ENCODE measurements at places on chromosomes 2 and 18.
A peak's percentile ranks its signal among the peaks of the same experiment; 100 is the strongest.

DNA sequence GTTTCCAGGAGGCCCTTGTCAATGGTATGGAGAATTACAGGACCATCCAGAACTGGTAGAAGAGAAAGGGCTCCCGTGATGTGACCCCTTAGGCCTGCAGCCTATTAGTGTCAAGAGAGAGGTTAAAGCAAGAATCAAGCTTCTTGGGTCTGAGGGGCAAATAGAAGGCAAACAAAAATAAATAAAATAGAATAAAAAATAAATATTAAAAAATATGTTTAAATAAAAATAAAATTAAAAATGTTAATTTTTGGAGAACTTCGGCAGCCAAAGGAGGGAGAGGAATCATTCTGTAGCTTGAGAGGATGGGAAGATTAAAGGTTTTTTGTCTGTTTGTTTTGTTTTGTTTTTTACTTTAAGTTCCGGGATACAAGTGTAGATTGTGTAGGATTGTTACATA, 15.2 kb upstream of the TMEM178A start:
- no peak for DNase-seq

GRCh38 chr2:224729435-224729834, 13.3 kb upstream of the CCDC195 start:
- no peak for DNase-seq

DNA sequence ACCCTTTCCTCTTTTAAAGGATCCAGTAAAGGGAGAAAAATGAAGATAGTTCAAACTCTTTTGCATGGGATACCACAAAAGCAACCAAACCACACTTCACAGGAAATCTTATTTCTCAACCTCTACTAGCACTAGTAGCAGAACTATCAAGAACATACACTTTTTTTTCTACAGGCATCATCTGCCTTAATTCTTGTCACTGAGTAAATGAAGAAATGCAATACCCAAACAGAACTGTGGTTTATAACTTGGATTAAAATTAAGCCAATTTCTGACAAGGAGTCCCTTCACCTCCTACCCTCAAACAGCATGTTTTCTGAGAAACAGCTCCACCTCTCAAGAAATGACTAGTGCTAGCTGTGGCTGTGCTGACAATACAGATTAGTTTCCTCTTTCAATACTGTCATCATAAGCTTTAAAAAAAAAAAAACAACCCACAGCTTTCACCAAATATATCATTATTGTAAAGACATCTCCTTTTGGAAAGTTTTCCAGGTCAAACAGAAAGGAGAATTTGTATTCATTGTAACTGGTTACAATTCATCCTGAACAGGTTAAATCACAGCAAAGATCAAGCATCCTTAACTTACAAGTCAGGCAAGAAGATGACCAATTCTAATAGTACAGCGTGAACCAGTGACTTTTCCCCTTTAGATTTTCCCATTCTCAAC, 44.4 kb downstream of the PTPN2 start:
- DNase-seq: no peak

GRCh38 chr18:35097195-35097594, 56.0 kb downstream of the MAPRE2 start:
- DNase-seq: no peak

- DNase-seq: no peak
These were observed 623.9 kb downstream of the CNTNAP5 start for GRCh38 chr2:124649001-124649400.

- DNase-seq: no peak
These were observed 293.5 kb downstream of the SETBP1 start for GRCh38 chr18:44974174-44974573.

- peak; percentile 60 for DNase-seq
These were observed 26.5 kb upstream of the MCFD2 start for GRCh38 chr2:46942143-46942526.

- no peak for DNase-seq
These were observed 179.4 kb downstream of the DOK6 start for GRCh38 chr18:69580107-69580506.

DNA sequence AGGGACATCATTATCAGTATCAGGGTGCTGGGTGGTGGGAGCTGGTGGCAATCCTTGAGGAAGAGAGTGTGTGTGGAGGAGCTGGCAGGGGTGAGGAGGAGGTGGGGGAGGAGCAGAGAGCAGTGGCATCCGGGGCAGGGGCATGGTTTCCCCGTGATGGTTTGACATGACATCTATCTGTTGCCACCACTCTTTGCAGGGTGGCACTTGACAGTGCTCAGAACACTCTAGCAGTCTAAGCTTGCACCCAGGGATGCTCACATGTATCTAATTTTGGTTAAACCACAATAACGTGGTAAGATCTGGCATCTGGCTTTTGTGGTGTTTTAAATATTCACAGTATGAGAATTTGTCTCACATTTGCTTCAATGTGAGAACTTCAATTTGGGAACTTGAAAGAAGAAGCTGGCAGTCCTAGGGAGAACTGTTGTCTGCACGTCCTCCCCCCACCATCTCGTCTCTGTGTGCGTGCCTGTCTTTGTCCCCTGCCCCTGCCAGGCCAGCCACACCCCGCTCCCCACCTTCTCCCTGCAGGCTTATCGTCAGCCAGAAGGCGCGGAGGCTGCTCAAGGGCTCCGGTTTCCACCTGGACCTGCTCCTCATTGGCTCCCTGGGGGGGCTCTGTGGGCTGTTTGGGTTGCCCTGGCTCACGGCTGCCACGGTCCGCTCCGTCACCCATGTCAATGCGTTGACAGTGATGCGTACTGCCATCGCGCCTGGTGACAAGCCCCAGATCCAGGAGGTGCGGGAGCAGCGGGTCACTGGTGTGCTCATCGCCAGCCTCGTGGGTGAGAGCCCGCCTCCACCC, 11.7 kb downstream of the SLC4A3 start:
- DNase-seq: no peak

DNA sequence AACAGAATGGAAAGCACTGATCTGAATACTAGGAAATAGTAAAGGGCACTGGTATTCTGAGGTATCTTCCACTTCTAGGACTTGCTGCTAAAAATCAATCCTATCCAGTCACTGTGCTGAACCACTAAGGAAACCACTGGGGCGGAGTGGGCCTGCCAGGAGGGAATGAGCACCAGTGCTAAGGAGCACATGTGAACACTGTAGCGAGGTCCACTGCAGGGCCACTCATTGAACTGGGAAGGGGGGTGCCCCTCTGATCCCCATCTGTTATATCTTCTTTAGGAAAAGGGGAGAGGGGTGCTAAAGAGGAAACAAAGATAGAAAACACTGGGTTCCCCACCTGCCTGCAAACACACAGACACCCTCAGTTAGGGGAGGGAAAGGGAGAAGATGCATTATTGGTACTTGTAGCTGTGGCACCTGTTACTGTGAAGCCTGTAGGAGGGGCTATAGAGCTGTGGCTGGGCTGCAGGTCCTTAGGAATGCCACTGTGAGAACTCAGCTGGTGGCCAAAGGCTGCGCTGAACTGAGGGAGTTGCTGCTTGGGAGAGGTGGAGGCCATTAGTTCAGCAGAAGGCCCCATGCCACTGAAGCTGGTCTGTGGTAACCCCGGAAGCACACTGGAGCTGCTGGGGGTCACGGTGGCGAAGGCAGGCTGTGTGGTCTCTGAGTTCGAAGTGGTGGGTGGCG, 81.8 kb downstream of the INO80D start:
- DNase-seq: no peak

DNA sequence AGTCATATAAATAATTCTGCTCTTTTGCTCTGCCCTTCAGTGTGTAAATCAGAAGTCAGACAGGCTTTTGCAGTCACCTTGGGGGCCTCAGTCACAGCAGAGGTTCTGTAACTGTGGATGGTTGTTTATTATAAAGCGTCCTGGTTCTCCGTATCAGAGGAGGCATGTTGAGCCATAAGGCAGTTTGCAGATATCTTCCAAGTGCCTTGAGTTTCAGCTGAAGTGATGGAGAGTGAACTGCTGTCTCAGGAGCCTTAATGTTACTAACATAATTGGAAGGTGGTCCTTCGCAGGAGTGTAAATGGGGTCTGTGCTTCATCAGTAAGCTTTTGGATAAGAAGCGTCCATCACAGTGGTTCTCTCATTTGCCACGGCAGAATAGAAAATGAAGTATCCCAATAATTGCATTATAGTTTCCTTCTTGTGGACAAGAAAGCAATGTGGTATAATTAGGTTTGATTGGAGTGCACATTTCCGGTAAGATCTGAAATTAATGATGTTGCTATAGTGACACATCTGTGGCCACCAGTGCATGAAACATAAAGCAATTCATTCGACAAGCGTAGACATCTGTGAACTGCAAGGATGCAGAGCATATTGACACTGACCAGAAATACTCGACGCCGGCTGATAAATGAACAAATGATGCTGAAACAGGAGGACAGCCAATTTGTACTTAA, 112.5 kb upstream of the NFATC1 start:
- no peak for DNase-seq

DNA sequence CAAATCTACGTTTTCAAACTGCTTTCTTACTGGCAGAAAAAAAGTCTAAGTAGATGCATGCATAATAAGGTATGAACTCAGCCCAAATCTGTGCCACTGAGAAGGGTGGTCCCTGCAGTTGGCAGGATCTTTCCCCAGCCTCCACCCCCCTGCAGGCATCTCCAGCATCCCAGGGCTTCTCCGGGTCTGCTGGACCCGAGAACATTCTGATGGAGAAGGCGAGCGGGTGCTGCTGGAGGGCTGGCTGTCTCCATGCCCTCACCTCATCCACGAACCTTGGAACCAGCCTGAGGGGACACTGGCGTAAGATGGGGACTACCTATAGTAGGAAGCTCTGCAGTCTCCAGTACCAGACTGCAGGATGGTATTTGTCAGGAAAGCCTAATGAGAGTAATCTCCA, 198.9 kb downstream of the HDAC4 start:
- no peak for DNase-seq

- DNase-seq: no peak
These were observed 145.3 kb upstream of the NFATC1 start for GRCh38 chr18:79250301-79250981.

DNA sequence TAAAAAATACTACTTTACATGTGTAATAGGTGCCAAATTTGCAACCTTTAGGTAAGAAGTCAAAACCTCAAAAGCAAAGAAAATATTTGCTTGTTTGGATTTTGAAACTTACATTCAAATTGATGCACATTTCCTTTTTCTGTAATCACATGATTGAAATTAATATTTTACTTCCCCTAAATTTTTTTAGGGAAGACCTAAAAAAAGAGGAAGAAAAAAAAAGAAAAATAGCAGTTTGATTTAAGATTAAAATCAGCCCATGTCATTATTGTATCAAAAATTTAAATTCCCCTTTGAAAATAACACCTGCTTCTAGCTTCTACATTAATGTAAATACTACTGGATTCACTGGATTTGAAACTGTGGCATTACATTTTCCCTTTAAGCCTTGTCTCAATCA, 68.2 kb upstream of the STON1 start:
- DNase-seq: no peak

GRCh38 chr2:33215299-33215698, 261.1 kb upstream of the RASGRP3 start:
- no peak for DNase-seq

DNA sequence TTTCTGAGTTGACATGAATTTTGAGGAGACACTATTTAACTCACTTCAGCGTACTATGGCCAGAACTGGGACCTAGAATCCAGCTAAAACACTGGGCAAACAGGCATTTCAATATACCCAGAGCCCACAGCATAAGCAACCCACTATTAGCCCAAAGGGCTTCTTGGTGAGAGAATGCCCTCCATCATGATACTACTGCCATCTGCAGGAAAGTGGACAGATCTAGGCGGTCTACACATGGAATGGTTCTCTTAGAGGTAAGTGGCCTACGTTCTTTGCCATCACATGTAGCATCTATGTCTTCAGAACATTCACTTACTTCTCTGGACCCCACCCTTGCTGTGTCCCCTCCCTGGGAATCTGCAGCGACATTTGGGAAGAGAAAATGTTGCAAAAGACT, 181.3 kb upstream of the LINC00305 start:
- DNase-seq: no peak

DNA sequence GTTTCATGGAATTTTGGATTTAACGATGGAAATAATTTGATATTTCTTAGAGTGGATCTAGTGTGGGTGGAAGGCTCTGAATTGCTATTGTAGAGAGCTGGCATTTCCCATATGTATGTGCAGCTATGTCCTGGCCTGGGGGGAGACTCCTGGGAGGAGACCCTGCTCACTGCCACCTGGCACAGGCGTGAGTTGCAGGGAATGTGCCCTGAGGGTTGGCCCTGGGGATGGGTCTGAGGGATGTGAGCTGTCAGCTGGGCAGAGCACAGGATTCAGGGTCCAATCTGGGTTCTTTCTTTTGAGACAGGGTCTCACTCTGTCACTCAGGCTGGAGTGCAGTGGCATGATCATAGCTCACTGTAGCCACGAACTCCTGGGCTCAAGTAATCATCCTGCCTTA, 120.2 kb downstream of the CLIP4 start:
- DNase-seq: no peak

GRCh38 chr2:123808243-123808642, 216.8 kb upstream of the CNTNAP5 start:
- DNase-seq: no peak

DNA sequence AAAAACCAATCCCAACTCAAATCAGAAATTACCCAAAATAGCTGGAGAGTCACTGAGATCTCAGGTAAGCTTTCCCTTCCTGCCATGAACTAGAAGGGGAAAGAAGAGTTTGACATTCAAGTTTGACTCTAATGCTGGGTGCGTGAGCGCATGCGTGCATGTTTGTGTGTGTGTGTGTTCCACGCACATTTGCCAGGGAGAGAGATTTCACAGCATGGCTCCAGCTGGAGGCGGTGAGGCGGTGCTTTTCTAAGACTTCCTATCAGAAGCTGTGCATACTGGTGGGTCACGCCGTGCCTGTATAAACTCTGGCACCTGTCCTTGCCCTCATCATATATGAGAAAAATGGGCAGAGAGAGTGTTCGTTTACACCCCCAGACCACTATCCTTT, 116.2 kb downstream of the MSH2 start:
- DNase-seq: no peak

GRCh38 chr2:236546561-236547002, 23.0 kb upstream of the ACKR3 start:
- no peak for DNase-seq

GRCh38 chr2:40725950-40726349, 274.1 kb upstream of the SLC8A1 start:
- DNase-seq: no peak

DNA sequence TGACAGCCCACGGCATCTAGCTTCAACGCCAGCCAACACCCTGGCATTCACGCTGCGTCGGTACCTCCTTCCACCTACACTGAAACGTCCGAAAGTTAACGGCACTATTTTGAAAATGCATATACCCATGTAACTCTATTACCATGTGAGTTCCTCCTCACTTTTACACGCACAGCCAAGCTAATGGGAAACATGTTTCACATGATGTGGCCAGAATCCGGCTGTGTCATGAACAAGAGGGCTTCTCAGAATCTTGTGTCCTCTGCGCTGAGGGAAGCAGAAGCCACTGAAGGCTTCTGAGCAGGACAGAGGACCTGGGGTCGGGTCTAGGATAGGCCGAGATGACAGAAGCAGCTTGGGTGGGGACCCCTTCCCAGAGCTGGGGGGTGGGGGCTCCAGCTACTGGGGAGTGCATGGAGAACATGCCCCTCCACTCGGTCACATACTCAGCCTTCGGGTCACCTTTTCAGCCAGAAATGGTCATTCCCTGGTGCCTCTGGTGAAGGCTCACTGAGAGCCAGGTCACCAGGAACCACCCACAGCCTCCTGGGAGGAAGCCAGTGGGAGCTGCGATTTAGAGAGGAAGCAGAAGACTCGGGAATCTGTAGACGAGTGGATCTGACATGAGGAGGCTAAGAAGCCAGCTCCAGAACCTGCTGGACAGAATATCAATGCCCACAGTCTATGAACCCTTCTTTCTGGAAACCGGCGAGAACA, 41.5 kb downstream of the HDAC4 start:
- no peak for DNase-seq

Measured in RWPE1 (cell line).